ENCODE measurements at places on chromosomes 3 and 15.

- DNase-seq: no peak
Measured at GRCh38 chr3:65888980-65889706, 149.6 kb downstream of the MAGI1 start.

- DNase-seq: no peak
Measured at GRCh38 chr15:45630917-45631691, 3.7 kb upstream of the SQOR start.

DNA sequence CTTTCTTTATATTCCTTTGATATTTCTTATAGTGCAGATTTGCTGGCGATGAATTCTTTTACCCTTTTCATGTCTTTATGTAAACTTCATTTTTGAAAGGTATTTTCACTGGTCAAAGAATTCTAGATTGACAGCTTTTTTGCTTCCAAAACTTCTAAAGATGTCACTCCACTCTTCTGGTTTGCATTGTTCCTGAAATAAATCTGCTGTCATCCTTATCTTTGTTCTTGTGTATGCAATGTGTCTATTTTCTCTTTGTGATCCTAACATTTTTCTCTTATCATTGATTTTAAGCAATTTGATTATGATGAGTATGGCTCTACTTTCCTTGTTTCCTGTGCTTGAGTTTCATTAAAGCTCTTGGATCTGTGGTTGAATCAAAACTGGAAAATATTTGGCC is 103.4 kb downstream of the GLDN start:
- DNase-seq: no peak

- peak; percentile 80 for DNase-seq
Measured at GRCh38 chr15:55289746-55290527, at the start of gene RAB27A. Gene RAB27A (minus strand): TSS chr15:55289813. CDS start chr15:55234934, 54,879 bp downstream.

DNA sequence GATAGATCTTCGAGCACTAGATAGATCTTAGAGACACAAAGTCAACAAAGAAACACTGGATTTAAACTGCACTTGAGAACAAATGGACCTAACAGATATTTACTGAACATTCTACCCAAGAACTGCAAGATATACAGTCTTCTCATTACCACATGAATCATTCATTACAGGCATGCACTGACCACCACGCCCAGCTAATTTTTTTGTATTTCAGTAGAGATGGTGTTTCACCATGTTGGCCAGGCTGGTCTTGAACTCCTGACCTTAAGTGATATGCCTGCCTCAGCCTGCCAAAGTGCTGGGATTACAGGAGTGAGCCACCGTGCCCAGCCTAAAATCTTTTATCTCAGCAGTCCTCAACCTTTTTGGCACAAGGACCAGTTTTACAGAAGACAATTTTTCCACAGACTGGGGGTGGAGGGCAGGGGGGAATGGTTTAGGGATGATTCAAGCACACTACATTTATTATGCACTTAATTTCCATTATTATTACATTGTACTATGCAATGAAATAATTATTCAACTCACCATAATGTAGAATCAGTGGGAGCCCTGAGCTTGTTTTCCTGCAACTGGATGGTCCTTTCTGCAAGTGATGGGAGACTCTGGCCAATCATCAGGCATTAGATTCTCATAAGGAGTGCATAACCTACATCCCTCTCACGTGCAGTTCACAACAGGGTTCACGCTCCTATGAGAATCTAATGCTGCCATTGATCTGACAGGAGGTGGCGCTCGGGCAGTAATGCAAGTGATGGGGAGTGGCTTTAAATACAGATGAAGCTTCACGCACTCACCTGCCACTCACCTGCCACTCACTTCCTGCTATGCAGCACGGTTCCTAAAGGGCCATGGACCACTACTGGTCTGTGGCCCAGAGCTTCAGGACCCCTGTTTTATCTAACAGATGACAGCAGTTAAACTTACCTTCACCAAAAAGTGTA is 21.7 kb downstream of the CSNK1G1 start:
- DNase-seq: no peak

GRCh38 chr15:37907136-37907535 is 27.3 kb upstream of the TMCO5A start:
- DNase-seq: no peak

- peak; percentile 53 for DNase-seq
Measured at GRCh38 chr3:184155644-184156521, 706 bp downstream of the DVL3 start.

DNA sequence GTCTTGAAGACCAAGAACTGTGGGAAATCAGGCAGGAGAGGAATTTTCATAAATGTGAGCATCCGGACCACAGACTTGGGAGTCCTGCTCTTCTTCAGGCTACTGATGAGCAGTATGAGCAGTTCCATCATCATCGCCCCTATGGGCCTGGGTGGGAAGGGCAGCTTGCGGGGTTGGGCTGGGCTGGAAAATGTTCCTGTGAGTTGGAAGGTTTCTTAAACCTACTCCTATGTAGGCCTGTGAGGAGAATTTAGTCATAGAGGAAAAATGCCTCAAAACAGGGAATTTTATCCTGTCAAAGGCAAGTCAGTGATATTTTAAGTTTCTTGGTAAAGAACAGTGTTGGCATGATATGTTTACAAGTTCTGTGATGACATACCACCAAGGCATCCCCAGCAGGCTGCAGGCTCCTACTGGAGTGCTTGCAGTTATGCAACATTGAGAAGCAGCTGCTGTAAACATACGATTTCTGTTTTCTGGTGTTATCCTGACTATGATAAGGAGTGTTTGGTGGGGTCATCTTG is 10.3 kb downstream of the MASP1 start:
- no peak for DNase-seq

DNA sequence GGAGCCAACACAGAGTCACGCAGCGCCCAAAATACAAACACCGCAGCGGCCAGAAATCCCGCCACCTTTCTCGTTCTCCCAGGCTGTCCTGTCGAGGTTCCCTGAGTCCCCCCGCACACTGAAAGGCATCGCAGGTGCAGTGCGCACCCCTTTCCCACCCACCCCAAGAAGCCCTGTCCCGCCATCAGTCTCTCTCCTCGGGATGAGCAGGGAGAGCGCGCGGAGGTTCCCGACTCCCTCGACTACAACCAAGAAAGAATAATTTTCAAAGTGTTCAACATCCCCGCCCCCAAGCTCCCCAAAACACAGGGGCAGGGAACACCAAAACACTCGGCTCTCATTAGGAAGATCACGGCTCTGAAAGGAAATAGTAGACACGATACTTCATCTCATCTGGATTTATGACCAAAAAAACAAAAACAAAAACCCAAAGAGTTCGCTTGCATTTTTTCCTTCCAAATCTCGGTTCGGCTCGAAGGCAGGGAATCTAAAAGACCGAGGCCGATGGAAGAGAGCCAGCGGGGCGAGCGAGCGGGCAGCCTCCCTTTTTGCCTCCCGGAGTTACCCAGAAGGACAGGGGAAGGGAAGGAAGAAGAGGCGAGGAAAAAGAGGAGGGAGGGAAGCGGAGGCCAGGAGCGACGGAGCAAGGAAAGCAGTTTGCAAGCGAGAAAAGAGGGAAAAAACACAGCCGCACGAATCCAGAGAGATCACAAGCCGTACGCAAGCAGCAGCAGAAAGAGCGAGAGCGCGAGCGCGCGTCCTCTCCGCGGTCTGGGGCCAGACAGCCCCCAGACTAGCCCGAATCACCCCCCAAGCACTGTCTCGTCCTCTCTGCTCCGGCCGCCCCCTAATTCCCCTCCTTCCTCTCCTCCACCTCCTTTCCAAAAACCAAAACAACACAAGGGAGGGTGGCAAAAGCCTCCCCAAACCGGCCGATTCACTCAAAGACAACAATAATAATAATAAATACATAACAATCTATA is 808 bp downstream of the BCL6 start:
- peak; percentile 66 for DNase-seq

DNA sequence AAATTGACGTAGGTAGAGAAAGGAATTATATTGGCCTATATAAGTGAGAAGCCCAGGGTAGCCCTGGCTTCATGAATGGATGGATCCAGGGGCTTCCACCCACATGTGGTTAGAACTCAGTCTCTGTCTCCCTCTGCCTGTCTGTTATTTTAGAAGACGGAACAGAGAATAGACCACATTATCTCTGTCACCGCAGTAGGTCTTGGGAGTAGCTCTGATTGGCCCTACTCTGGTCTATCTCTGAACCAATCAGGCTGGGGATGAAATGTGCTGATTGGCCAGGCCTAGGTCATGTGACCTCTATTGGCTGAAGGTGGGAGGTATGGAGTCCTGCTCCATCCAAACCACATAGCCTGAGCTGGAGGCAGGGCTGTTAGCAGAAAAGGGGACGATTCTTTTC is 143.0 kb upstream of the PRR23C start:
- peak; percentile 9 for DNase-seq

DNA sequence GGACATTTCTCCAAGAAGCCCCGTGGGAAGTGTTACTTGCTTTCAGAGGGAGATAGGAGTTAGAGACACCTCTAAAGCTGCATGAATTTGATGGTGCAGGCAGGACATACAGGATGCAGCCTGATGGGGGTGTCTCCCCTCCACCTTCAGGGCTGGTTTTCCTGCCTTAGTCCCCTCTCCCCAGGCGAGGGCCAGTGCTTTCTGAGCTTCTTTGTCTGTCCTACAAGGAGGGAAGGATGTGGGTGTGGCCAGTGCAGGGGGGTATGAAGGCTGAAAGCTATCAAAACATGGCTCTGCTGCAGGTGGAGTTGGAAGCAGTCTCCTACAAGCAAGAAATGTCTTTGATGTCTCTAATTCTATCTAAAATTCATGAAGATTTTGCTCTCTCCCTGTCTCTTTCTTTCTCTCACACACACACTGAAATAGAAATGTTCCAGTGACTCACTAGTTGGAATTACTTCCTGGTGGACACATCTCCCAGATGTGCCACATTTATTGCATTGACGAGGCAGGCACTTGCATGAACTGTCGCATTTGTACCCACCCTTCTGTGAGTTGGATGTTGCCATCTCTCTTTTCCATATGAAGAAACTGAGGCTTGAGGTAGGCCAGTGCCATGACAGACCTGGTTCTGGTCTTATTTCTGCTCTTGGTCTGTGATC is 13.9 kb upstream of the PODXL2 start:
- no peak for DNase-seq

GRCh38 chr3:105730801-105731354 is 137.9 kb downstream of the CBLB start:
- no peak for DNase-seq

- DNase-seq: no peak
Measured at GRCh38 chr3:69866988-69867720, 127.9 kb downstream of the MITF start.

DNA sequence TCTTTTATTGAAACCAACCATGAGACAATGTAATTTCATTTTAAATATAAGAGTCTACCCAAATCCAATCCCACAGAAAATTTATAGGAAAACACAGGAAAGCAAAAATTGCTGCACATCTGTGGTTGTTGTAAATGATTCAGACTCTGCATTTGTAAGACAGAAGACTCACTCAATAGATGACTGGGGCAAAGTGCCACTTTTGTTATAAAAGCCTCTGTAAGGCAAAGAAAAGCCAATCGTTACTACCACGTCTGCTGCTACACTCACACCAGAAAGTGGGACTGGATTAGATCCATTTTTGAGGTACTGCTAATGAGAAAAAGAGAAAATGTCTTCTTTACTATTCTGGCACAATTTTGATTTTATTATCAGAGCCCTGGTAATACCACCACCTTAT is 74.9 kb downstream of the SEMA6D start:
- DNase-seq: no peak

DNA sequence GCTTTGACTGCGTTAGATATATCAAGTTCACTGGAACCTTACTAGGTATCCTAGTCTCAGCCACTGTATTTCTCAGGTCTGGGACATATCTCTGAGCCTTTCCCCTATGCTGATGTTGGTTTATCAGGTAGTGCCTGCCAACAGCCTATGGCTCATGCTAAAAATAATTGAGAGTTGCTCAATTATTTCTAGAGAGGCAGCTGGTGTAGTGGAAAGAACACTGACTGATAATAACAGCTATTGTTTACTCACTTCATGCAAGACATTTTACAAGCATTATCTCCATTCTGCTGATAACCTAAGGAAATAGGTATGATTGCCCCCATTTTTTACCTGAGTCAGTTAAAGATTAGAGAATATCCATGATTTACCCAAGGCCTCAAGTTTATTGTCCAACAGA is 231.4 kb downstream of the LRRN1 start:
- no peak for DNase-seq

- DNase-seq: peak; percentile 85
Measured at GRCh38 chr3:40476478-40477470, at the start of gene ZNF619. Gene ZNF619 (plus strand): TSS chr3:40477122. CDS start chr3:40477980, 858 bp downstream.

All from hematopoietic multipotent progenitor cell treated with erythropoietin and hydrocortisone succinate and interleukin-3 and kit ligand, for 6 days (in vitro differentiated cells).